Neuronal stem cell (in vitro differentiated cells): ENCODE measurements at places on chromosomes 3 and 15.

DNA sequence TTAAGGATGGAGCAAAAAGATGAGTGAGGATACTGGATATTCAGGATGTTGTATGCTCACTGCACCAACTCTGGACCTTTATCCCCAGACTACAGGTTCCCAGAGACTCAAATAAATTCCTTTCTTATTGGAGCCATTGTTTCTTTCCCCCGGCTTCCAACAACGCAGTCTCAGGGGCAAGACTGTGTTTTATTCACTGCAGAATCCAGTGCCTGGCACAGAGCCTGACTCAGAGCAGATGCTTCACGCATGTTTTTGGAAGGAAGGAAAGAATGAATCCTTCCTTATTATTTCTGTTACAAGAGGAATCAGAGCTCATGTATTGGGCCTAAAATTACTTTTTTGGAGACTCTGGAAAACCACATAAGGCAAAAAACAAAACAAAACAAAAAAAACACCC is 96.0 kb upstream of the VGLL4 start:
- DNase-seq: no peak

DNA sequence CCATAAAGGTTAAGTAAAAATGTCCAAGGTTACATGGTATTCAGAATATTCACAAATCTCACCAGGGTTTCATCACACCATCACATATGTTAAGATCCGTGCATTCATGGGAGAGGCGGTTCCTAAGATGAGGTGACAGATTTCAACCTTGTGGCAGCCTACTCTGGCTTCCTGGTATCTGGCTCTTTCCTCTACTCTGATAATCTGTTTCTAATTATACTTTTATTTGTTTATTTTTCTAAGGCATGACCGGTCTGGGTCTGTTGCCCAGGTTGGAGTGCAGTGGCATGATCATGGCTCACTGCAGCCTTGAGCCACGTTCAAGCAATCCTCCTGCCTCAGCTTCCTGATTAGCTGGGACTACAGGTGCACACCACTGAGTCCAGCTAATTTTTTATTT is 34.4 kb downstream of the RAF1 start:
- DNase-seq: no peak

- no peak for DNase-seq
These were observed 42.3 kb downstream of the MITF start for GRCh38 chr3:69781593-69781992.

DNA sequence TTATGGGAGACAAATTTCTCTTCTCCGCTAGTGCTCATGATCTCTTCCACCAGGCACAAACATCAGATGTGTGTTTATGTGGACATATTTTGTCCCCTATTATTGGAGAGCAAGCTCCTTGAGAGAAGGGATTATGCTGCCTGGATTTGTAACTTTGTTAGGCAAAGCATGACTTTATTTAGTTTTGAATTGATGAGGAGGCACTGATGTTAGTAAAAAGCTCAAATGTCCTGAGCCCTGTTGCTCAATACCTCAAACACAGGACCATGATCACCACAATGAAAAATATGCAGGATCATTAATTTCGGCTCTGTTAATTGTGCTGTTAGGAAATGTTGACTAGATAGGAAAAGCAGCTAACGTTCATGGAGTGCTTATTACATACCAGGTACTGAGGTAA is 29.1 kb downstream of the SCG5 start:
- DNase-seq: no peak

- DNase-seq: no peak
These were observed 68.9 kb downstream of the NIPA2 start for GRCh38 chr15:22907161-22907950.
